HFFc6 (cell line): ENCODE measurements at places on chromosomes 12 and 14. TPM values are rescaled to one million over a fixed set of nuclear protein-coding genes. Genes with fewer than 3 reads are reported as not detected.

PPFIA2 gene
- total RNA-seq = not detected in 3 replicates

TAS2R13 gene
- total RNA-seq = 0.17 to 0.24 TPM in 2 of 3 replicates, not detected in the other

CABP1 gene
- total RNA-seq = 0.29 to 1.4 TPM in 2 of 3 replicates, not detected in the other

TAMALIN gene
- 0.15 to 0.89 TPM (median 0.59 TPM) in 3 replicates for total RNA-seq

MYF5 gene
- not detected in 3 replicates for total RNA-seq

- no peak overlapping the region for H3K4me3 ChIP-seq
- DNase-seq = peak; percentile 74
- no peaks in the 10 kb centered on the region; the same call in none of the 2 replicates for H3K27me3 ChIP-seq
- H3K4me1 ChIP-seq = peaks cover 19% of the 10 kb centered on the region
Observed at GRCh38 chr12:114729731-114730130, 45.8 kb upstream of the TBX3 start.

DNA sequence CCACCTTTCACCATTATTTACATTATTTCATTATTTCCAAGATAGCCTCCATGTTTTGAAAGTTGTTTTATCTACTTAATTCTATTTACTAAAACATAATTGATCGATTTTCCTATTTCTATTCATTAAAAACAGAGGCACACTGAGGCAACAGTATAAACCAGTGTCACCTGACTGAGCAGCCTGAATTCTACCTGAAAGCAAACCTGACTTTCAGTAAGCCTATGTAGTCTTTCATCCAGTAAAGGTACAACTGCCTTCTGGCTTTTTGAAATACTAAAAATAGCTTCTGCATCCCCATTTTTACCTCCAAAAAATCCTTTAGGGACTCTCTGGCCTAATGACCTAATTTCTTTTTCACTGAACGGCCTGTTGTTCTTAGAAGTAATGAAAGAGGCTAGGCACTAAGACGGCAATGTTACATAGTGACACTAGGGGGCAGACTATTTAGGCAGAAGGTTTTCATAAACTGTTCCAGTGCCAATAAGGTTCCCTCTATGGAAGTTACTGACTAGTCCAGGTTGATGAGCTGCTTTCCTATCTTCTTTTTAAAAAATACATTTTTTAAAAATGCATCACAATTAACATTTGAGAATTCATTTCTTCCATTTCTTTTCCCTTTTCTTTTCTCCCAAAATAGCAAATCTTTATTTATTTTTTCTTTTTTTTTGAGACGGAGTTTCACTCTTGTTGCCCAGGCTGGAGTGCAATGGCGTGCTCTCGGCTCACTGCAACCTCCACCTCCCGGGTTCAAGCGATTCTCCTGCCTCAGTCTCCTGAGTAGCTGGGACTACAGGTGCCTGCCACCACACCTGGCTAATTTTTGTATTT is 17.5 kb downstream of the ANAPC5 start:
- H3K36me3 ChIP-seq = peaks cover 19% of the 10 kb centered on the region; the same call in 1 of the 2 replicates
- H3K27me3 ChIP-seq = peaks cover 3% of the 10 kb centered on the region; the same call in 1 of the 2 replicates
- no peak overlapping the region; the same call in 1 of the 2 replicates for H3K27ac ChIP-seq
- DNase-seq = peak; percentile 70

- peaks cover 7% of the 10 kb centered on the region; the same call in 1 of the 2 replicates for H3K27me3 ChIP-seq
- H3K4me3 ChIP-seq = no peak overlapping the region
- H3K27ac ChIP-seq = peak overlapping the region; percentile 38; the same call in 1 of the 2 replicates
- peaks cover 30% of the 10 kb centered on the region for H3K4me1 ChIP-seq
- DNase-seq = peak; percentile 71
Observed at GRCh38 chr14:30291216-30291615, 267.7 kb upstream of the G2E3 start.

DNA sequence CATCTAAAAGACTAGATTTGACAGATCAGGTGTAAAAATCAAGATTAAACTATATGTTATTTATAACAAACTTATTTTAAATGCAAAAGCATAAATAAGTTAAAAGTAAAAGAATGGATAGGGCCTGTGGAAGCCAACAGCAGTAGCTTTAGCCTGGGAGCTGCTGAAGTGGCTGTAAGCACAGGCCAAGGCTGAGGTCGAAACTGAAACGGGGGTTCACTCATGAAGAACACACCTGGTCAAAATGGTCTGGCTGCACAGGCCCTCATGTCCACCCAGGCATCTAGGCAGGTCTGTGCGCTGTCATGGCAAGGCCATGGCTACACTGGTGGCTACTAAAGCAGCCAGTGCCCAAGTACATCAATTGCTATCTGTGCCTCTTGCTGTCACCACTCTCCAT is 23.1 kb downstream of the CATSPERB start:
- H3K27me3 ChIP-seq = no peaks in the 10 kb centered on the region
- H3K36me3 ChIP-seq = no peaks in the 10 kb centered on the region
- H3K4me3 ChIP-seq = no peak overlapping the region
- no peaks in the 10 kb centered on the region for H3K4me1 ChIP-seq
- H3K27ac ChIP-seq = no peak overlapping the region

DNA sequence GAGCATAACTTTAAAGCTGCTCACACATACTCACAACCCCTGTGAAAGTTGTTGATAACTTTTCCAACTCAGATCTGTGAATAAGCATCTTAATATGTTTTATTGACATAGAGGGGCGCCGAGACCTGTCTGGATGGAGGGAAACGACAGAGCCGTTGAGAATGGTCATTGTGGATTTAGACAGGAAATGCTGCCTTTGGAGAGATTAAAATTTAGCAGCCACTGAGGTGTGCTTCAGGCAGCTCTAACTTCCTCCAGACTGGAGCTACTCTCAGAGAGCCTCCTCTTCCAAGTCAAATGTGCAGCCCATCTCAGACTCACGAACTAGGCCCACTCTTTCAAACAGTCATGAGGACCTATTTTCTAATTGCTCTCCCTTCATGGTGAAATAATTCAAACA is 90.9 kb downstream of the RIMBP2 start:
- no peaks in the 10 kb centered on the region for H3K27me3 ChIP-seq
- H3K27ac ChIP-seq = no peak overlapping the region
- no peaks in the 10 kb centered on the region for H3K36me3 ChIP-seq

DNA sequence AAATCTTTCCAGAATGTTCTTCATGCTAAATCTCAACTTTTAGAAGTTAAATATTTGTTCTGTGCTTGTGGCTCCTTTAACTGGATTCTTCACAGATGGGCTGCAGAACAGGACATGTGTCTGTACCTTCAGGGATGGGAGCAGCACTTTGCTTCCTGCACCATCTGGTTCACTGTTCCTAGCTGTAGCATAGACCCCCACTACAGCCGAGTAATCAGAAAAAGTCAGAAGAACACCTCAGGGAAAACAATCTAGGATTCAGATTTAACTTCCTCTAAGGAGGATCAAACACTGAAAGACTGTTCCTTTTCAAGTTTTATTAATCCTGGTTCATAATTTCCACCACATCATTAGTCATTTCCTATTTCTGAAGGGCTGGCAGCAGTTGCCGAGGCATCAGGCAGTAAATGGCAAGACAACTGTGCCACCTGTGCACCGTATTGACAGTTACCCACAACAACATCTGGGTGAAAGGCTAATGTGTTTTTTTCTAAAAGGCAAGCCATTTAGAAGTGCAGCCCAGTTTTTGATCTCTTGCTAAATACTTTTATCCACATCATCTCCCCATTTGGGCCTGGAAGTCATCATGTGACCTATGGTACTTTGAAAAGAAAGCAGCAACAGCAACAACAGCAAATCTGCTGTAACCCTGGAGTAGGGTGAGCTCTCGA is 212.8 kb upstream of the BMP4 start:
- no peaks in the 10 kb centered on the region for H3K36me3 ChIP-seq
- no peak overlapping the region for H3K4me3 ChIP-seq
- H3K27me3 ChIP-seq = peaks cover 2% of the 10 kb centered on the region; the same call in 1 of the 2 replicates
- peak; percentile 32 for DNase-seq
- peak overlapping the region; percentile 52; the same call in 1 of the 2 replicates for H3K27ac ChIP-seq

- DNase-seq = no peak
- peaks cover 50% of the 10 kb centered on the region for H3K27me3 ChIP-seq
- no peaks in the 10 kb centered on the region for H3K4me1 ChIP-seq
- H3K27ac ChIP-seq = no peak overlapping the region
Observed at GRCh38 chr12:52401926-52402325, 4.2 kb downstream of the KRT82 start.

DNA sequence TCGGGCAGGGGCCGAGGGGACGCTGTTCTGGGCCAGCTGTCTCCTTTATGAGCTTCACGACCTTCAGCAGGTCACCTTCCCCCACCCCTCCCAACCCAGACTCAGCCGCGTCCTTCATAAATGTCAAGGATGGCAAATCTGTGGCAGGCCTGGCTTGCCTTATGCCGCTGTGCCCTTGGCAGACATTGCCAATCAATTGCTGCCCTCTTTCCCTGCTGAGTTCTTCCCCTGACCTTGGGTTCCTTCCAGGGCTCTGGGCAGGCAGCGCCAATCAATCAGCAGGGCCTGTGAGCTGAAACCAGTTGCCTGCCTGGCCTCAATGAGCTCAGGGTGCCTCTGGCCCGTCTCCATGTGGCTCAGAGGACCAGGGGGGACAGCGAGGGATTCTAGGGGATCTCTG is 7.7 kb downstream of the FAM222A start:
- H3K27ac ChIP-seq = no peak overlapping the region
- DNase-seq = no peak
- H3K4me1 ChIP-seq = no peaks in the 10 kb centered on the region
- peaks cover 22% of the 10 kb centered on the region for H3K27me3 ChIP-seq
